ENCODE measurements at places on chromosomes 6 and 20.

- DNase-seq = peak; percentile 70
These were observed 143.2 kb downstream of the SLC16A10 start for GRCh38 chr6:111230351-111231089.

- DNase-seq = no peak
These were observed 65.4 kb downstream of the FILIP1 start for GRCh38 chr6:75428204-75428603.

- DNase-seq = no peak
These were observed 13.6 kb downstream of the ITPA start for GRCh38 chr20:3222635-3223600.

GRCh38 chr6:30741063-30741779 lies 1.3 kb downstream of the FLOT1 start:
- DNase-seq = no peak
